ENCODE measurements at places on chromosomes 12 and 14.

- DNase-seq: no peak
These were observed 15.4 kb downstream of the LLPH start for GRCh38 chr12:66115071-66115600.

- no peak for DNase-seq
These were observed 10.0 kb downstream of the HIP1R start for GRCh38 chr12:122845041-122845864.

DNA sequence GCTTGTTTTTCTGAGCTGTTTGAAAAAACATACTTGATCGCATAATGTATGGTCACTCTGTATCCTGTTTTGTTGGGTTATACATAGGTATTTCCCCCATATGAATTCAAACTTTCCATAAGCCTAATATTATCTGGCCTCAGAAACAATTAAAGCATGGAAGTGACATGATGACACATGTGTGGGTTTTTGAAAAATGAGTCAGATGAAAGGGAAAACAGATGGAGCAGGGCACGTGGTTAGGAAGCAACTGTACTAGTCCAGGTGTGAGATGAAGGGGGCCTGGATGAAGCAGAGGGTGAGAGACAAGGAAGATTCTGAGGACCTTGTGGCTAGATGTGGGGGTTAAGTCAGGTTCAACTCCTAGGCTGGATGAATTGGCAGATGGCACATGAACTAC is 92.7 kb upstream of the DNM1L start:
- no peak for DNase-seq

GRCh38 chr12:34249271-34249670 is 227.0 kb downstream of the ALG10 start:
- no peak for DNase-seq

DNA sequence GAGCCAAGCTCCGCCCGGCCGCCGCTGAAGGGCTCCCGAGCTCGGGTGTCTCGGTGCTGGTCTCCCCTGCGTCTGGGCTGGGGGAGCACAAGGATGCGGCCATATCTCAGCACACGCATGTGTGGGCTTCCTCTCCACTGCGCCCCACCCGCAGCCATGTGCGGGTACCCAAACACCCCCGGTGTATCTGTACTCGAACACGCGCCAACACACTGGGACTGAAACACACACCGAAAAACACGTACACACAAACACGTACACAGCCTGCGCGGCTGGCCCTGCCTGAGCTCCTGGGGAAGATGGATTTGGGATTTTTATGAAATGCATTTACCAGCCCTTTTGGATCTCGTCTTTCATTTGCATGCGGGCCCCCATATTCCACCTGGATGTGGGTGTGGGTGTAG is 897 bp upstream of the TBX3 start:
- DNase-seq: no peak
